ENCODE measurements at places on chromosomes 3 and 15.

DNA sequence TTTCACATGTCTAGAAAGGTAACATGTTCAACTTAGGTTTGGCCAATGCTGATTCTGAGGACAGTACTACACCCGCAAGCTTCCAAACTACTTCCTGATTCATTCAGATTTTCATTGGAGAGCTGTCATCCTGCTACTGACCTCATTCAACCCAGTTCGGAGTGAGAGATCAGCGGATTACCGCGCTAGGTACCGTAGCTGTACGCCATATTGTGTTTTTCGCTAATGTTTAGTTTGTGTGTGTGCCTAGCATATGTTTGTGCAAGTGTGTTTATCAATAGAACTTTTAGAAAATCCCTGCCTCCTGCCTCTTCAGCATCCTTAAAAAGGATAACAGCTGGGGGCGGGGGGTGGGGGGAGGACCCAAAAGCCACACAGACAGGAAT, 1.1 kb downstream of the ZBTB20 start:
- peak; percentile 70 for DNase-seq

DNA sequence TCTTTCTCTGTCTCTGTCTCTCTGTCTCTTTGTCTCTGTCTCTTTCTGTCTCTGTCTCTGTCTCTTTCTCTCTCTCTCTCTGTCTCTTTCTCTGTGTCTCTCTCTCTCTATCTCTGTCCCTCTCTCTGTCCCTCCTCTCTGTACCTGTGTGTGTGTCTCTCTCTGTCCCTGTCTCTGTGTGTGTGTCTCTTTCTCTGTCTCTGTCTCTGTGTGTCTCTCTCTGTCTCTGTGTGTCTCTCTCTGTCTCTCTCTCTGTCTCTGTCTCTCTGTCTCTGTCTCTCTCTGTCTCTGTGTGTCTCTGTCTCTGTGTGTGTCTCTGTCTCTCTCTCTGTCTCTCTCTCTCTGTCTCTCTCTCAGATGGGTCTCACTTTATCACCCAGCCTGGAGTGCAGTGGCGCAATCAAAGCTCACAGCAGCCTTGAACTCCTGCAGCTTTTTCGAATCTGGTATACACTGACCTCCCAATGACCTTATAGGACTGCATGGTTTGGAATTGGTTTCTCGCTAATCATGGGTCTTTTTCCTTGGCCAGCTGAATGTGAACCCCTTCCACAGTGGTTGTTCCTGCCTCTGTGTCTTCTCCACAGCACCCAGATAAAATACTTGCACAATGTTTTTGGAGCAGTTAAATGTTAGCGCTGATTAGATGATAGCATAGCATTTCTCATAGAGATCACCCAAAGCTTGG, 102.6 kb upstream of the KLHL25 start:
- no peak for DNase-seq

DNA sequence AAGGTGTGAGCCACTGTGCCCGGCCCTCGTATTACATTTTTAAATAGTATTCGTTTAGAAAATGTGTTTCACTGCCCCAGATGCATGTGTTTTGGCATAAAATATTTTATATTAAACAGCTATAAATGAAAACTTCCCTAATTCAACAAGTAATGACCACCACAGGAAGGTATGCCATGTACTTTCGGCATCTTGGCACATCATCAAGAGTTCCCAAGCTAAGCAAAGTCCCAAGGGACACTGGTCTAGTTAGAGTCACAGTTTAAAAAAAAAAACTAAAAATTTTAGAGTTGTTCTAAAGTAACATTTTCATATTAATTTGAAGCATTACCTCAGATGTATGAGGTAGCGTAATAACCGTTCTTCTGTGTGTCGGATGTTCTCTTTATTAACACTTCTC, 15.6 kb upstream of the ARPP19 start:
- no peak for DNase-seq

DNA sequence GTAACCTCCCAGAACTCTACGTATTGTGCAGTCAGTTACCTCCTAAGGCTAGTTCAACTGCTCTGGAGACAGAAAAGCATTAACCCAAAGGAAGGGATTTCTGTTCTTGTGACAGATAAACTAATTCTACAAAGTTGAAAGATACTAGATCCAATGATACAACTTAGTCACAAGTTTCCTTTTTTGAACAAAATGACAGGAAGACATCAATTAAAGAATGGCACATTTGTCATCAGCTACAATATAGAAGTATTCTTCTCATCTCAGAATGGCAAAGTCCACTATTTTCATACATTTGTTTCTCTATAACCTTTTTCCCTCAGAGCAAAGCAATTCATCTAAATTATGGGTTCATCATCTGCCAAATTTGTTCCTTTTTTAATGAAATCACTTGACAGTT, 43.7 kb downstream of the ISL2 start:
- no peak for DNase-seq

DNA sequence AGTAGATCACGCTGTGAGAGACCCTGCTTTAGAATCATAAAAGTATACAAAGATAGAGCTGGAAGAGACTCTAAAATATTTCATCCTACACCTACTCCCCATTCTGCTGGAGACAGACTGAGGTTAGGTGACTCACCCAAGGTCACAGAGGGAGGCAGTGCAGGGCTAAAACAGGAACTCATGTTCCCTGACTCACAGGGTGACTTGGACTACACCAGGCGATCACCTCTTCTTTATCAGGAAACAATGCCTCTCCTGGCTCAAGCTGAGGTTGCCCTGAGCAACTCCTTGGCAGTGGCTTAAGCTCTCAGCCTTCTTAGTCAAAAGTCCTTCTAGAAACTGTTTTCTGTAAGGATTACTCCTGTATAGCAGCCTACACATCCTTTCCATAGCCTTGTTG, 26.4 kb upstream of the TNFAIP8L3 start:
- no peak for DNase-seq

DNA sequence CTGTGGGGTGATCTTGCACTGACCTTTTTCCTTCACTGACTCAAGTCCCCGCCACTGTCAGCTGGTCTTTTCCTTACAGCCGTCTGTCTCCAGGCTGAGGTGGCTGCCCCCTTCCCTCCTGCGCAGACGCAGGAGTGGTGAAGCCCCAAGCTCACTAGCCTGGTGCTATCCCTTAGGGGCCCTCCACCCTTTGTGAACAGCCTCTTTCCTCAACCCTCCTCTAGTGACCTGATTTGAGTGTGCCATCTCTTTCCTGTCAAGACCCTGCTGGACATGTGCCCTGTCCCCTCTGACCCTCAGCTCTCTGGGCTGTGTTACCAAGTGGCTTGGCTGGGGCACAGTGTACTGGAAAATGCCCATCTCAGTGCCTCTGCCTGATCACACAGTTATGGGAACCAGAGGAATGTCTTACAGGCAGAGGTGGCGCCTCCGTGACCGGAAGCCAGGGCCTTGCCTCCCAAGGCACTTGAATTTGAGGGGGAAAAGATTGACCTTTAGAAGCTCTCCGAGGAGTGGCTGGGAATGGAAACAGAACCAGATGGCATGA, 8.7 kb downstream of the KBTBD13 start:
- DNase-seq: no peak

GRCh38 chr3:132352556-132353143, 35.4 kb downstream of the ACP3 start:
- peak; percentile 73 for DNase-seq

DNA sequence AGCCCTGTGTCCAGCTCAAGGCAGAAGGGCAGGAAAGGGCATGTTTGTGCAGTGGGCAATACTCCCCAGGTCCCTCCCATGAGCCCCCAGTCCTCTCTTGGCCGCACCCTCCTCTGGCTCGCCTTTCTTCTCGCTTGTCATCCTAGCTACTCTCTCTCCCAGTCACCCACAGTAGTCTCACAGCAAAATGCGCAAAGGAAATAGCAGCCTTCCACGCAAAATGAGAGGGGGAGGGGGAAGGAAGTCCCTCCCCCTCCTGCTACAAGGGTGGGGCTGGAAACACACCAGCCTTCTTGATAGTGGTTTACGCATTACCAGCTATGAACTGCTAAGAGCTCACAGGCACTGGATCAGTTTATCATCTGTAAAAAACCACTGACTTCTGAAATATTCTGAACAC, 83.8 kb downstream of the GADL1 start:
- DNase-seq: no peak

DNA sequence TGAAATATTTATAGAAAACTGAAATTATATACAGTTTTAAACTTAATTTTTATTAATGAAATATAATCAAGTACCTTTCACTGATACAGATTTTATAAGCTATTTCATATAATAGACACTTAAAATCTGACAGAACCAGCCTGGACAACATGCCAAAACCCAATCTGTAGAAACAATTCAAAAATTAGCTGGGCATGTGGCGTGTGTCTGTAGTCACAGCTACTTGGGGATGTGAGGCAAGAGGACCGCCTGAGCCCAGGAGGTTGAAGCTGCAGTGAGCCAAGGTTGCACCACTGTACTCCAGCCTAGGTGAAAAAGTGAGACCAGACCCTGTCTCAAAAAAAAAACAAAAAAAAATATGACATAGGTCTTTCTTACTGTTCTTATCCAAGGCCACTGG, 238.3 kb upstream of the MANF start:
- DNase-seq: no peak
